Right renal cortex interstitium (tissue), 3 donors: ENCODE measurements at places on chromosomes 3 and 15. TPM values are rescaled to one million over a fixed set of nuclear protein-coding genes. Genes with fewer than 3 reads are reported as not detected.

- DNase-seq: no peak
These were observed 172.8 kb upstream of the UBE3A start for GRCh38 chr15:25611603-25612002.

- no peak for DNase-seq
These were observed 143.3 kb upstream of the GMNC start for GRCh38 chr3:191005790-191006189.

GRCh38 chr3:57967590-57967989 lies 40.6 kb upstream of the FLNB start:
- no peak for DNase-seq

Gene RAB27A
- polyA plus RNA-seq: 15.9 TPM

Gene FBN1
- polyA plus RNA-seq: 99.6 TPM

DNA sequence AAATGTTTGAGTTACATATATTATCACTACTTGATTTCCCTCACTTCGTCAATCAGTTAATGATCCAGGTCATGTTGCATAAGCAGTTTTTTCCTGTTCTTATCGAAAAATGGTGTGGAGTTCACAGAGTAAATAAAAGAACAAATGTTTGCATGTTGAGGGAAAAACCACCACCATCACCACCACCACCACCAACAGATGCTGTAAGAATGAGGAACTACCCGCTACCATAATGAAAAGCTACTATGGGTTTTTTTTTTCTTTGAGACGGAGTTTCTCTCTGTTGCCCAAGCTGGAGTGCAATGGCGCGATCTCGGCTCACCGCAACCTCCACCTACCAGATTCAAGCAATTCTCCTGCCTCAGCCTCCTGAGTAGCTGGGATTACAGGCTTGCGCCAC lies 27.6 kb downstream of the RUBCN start:
- DNase-seq: no peak

Gene LRRC2
- polyA plus RNA-seq: 2.3 TPM

DNA sequence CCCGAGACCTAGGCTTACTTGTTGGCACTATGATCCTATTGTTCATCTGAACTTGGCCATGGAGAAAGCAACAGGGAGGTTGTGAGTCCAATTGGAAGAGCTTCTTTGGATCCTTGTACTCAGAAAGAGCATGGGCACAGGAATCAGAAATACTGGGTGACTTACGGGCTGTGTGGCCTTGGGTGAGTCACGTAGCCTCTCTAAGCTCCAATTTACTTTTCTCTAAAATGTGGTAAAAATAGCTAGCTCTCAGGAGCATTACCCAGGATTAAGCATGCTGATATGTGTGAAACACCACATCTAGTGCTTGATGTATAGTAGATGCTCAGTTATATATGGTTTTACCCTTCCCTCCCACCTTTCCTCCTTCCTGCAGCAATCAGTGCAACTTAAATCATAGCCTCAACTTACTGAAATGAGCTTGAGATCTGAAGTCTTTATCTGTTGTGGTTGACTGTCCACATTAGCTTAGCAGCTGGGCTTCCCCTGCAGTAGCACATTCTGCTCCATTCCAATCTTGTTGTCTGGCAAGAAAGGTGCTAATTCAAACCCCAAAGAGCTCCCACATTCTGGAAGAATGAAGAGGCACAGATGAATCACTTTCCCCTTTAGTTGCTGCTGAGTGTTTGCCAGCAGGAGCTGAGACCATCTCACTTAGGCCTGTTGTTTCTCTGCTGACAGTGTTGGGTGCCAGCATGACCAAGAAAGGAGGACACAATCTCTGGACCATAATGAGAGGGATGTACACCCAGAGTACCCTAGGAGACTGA lies 299.1 kb upstream of the TRIM42 start:
- DNase-seq: no peak

- DNase-seq: no peak
These were observed 135.6 kb upstream of the STAC start for GRCh38 chr3:36244728-36245127.

DNA sequence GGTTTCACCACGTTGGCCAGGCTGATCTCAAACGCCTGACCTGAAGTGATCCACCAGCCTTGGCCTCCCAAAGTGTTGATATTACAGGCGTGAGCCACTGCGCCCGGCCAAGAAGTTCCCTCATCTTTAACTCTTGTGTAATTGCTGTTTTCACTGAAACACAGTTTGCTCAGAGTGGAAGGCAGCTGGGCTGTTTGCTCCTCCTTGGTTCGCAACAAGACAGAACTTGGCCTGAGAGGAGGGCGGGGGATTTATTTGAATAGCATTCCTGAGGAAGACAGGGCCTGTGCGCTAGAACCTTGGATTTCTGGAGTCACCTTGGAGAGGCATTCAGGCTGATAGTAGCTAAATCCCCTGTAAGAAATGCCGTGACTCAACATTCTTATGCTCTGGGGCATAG lies 226.7 kb upstream of the MCTP2 start:
- no peak for DNase-seq

DNA sequence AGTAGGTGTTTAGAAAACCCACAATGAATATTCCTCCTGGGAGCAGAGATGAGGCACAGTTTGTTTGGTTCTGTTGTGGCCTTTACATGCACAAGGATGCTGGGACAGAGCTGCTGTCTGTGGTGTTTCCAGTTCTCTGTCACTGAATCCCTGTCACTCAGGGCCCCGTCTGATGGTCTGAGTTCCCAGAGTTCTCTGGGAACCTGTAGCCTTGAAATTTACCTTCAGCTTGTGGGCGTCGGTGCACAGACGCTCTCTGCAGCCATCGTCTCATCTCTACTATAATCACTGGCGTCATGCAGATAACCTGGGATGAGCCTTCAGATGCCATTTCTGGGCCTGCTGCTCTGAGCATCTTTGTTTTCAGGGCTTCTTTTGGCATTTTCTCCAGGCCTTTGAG lies 81.9 kb downstream of the LRRK1 start:
- no peak for DNase-seq

GRCh38 chr3:74447221-74447620 lies 167.2 kb downstream of the CNTN3 start:
- DNase-seq: no peak

DNA sequence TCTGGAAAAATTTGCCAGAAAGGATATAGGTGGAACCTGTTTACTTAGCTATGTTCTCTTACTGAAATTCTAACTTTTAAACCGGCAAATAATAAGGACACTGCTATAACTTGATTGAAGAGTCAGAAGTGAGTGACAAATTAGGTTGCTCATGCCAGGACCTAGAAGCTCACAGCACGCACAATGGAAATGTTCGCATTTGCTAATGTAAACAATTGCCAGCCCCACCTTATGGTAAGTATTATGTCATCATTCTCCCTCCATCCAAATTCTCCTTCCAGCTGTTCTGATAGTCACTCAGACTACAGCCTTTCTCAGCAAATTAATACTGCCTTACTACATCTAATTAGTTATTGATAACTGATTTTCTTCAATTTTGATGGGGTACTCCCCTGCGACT lies 4.8 kb upstream of the STXBP5L start:
- DNase-seq: no peak

DNA sequence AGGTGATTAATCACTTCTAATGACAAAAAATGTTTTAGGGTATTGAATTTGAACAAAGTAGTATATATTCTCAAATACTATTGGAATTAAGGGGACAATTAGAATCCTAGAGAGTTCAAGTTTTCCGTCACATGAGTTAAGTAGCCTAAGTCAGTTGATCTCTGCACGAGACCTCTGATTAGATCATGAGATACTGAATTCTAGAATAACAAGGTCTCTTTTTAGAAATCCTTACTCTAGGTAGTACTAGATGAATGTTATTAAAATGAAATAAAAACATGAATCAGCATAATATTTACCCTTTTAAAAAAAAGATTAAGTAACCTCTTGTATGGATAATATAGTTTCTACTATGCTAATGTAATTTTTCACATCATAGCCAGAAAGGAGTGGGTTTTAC lies 43.4 kb downstream of the MYO5A start:
- DNase-seq: no peak
